ENCODE measurements at places on chromosomes 13 and 19.

GRCh38 chr19:48170817-48171347 lies 402 bp downstream of the ZSWIM9 start:
- DNase-seq, result no peak

DNA sequence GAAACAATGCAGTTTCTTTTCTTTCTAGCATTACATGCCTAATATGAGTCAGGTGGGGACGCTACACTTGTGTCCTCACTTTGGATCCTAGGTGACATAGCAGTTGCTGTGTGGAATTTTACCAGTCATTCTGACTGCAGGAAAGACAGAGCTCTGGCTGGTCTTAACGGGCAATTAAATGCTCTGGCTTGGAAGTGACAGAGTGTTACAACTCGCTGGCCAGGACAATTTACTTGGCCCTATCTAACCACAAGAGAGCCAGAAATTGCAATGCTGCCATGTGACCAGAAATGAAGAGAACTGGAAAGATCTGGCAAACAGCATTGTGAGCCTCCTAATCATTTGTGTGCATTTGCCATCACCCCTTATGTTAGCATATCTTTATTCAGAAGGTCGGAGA lies 351.1 kb downstream of the DCT start:
- peak; percentile 13 for DNase-seq

DNA sequence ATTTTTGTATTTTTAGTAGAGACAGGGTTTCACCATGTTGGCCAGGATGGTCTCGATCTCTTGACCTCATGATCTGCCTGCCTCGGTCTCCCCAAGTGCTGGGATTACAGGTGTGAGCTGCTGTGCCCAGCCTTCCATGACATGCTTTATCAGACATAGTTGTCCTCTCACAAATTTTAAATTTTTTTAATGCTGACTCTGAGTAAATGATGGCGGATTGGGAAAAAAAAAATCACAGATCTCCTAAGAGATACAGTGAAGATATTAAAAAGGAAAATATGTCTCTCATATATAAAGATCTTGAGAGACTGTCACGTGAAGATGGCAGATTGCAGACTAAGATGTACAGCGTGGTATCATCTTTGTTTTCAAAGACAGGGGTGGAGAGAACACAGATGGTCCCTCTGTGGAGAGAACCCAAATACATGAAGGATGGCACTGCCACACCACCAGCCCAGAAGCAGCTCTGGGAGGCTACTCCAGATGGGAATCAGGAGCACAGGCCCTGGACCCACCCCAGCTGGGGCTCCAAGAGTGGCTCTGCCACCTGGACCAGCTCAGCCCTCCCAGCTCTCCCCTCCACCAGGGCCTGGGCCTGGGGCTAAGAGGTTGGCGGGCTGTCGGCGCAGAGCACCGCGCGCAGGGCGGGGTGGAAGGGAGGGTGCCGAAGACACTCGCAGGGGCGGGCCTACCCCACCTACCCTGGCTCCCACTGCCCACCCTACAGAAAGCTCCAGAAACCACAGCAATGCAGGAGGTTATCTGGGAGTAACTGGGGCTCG lies 20.0 kb upstream of the CCNP start:
- no peak for DNase-seq

- no peak for DNase-seq
Measured at GRCh38 chr19:53010494-53010893, 3.2 kb upstream of the ERVV-1 start.

DNA sequence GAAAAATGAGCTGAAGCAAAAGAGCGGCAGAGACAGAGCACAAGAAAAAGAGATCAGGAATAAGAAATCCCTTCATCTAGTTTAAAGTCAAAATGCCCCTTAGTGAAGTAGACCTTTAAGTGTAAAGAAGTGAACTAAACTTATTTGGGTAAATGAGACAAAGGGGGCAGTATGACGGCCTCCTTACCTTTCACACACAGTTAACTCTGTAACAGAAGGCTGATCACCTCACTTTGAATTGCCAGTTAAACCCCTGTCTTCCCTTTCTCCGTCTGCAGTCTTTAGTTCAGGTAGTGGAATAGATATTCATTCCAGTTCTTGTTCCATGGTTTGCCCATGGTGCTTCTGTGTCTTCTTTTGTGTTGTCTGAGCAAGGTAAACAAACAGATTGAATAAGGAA lies 1029.8 kb downstream of the DIAPH3 start:
- DNase-seq, result no peak

- no peak for DNase-seq
Measured at GRCh38 chr13:98559169-98559568, 17.7 kb downstream of the STK24 start.

GRCh38 chr13:34241332-34241731 lies 423.4 kb downstream of the RFC3 start:
- no peak for DNase-seq

DNA sequence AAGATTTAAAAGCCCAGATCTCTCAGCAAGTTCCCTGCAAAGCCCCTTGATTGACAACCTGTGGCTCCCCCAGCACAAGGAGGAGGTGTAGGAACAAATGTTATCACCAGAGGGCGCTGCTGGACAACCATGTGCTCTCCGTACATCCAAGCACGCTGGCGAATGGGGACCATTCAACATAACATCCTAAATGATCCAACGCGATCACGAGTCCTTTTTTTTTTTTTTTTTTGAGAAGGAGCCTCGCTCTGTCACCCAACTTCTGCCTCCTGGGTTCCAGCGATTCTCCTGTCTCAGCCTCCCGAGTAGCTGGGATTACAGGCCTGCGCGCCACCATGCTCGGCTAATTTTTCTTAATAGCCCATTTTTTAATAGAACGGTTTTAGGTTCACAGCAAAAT lies 52.0 kb downstream of the NWD1 start:
- DNase-seq, result peak; percentile 66

- no peak for DNase-seq
Measured at GRCh38 chr19:7926021-7926726, at the start of gene CTXN1. TSS of gene CTXN1 (minus strand) at chr19:7926135. CDS start at chr19:7925538, 597 bp downstream.

- no peak for DNase-seq
Measured at GRCh38 chr19:788983-789700, 8.1 kb upstream of the PTBP1 start.

- no peak for DNase-seq
Measured at GRCh38 chr19:55247621-55248099, 11.2 kb downstream of the PPP6R1 start.

DNA sequence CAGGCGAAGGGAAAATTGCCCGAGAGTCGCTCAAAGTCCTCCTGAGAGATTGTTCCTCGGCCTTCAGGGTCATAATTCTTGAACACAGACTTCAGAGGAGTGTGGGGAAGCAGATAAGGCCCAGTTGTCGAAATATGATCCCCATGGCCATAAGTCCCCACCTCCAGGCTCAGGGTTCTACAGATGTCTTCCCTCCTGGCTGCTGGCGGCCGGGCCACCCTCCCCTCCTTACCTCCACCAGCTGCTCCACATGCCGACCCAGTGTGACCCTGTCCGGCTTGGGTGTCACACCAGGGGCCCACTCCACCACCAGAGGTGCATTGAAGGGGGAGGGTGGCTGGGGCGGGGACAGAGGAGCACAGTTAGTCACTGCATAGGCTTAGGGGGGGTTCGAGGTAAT lies 10.1 kb downstream of the FAM98C start:
- no peak for DNase-seq

DNA sequence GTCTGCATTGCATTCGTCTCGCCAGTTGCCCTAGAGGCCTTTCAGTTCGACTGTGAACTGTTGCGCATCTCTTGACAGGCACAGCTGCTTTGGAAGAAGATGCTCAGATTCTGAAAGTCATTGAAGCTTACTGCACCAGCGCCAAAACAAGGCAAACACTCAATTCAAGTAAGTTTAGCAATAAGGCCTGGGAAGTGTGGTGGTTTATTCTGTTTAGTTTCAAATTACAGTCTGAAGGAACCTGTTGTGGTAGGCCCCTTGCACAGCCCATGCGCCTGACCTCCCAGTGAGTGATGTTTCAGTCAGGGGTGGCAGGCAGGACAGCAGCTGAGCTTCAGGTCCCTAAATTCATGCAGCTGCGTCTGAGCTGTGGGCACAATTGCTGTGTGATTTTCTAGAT lies 32.2 kb upstream of the TEX29 start:
- no peak for DNase-seq

DNA sequence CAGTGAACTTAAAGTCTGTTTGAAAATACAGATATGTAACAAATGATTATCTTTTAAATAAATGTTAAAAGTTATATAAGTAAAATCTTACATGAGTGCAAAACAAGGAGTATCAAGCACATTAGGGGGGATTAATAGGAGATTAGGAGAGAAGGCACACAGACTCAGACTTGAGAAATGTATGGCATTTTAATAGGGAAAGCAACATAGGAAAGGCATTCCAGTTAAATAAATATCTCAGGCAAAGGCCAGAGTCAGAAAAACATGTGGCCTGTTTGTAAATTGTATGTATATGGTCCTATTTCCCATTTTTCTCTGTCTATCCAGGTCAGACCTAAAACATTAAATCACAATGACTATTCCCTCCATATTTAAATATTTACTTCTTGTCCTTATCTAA lies 462.7 kb downstream of the GPC6 start:
- no peak for DNase-seq

GRCh38 chr13:112014857-112015256 lies 52.1 kb upstream of the SOX1 start:
- DNase-seq, result no peak

DNA sequence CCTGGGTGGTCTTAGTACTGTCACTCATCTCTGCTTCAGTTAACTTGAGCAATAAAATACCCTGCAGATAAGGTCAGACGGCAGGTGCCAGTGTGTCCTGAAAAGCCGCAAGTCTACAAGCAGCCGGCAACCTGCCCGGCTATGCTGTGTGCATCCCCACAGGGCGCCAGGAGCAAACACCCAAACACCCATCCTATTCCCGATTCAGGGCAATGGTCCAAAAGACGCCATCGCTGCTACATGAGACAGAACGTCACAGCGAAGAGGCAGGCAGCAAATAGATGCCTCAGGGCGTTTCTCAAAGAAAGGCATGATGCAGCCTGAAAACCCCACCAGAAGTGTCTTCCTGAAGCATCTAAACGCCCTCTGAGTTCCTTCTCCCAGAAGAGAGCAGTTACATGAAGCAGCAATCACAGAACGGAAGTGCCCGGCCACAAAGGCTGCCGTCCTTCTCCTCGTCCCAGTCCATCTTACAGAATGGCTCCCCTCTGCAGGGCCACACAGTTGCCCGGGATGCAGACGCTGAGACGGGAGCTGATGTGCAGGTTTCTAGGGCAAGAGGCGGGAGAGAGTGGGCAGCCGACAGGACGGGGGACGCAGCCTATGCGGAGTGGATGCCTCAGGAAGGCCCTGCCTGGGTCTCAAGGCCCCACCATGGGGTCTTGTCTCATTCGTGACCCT lies 35.1 kb downstream of the RASA3 start:
- peak; percentile 41 for DNase-seq

DNA sequence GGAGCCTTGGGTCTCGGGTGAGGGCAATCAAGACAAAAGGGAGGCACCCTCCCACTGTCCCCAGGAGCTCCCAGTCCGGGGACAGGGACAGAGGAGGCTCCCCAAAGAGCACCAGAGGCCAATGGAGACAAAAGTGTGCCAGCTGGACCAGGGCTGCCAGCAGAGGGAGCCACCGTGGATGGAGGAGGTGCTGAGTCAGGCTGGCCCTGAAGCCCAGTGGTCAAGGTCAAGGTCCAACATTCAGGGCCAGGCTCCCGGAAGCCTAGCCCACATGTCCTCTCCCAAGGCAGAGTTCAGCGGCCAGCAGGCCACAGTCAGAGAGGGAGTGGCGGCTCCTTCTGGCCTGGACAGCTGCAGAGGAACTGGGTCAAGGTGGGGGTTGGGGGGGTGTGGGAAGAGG lies 8.4 kb downstream of the COL5A3 start:
- DNase-seq, result no peak

GRCh38 chr13:66414066-66414800 lies 815.9 kb downstream of the PCDH9 start:
- DNase-seq, result no peak

- no peak for DNase-seq
Measured at GRCh38 chr13:50122455-50122854, 107.2 kb downstream of the KCNRG start.

DNA sequence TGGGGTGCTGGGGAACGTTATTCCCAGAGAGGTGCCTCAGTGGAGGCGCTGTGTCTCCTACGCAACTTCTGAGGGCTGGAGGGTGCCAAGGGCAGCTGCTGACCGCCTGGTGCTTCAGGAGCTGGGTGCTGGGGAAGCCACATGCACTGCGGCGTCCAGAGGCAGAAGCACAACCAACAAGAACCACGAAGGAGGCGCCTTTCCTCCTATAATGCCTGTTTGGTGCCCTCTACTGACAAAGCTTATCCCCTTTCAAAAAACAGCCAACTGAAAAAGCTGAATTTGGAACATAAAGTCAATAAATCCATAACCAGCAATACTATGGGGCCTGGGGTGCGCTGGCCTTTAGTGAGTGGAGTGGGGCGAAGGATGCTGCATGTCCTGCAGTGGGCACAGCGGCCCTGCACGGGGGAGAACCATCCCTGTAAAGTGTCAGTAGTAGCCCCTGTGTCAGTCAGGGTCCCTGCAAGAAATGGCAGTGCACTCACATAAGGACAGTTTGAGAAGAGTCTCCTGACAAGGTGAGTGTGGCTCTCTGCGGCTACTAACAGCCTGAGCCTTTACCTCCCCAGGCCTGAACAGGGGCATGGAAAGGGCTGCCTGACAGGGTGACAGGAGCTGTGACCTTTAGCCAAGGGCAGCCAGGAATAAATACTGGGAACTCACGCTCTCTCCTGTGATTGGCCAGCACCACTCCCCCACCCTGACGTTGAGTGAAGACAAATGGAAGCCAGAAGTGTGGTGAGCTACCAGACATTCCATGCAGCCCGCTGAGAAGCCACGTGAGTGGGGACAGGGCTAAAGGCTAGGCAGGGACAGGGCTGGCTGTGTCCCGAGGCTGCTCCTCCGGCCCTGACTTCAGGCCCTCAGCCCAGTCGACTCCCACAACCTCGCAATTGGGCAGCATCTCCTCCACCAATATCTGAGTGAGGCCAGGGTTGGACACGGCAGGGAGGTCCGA lies 4.5 kb upstream of the B3GNT8 start:
- DNase-seq, result peak; percentile 17

DNA sequence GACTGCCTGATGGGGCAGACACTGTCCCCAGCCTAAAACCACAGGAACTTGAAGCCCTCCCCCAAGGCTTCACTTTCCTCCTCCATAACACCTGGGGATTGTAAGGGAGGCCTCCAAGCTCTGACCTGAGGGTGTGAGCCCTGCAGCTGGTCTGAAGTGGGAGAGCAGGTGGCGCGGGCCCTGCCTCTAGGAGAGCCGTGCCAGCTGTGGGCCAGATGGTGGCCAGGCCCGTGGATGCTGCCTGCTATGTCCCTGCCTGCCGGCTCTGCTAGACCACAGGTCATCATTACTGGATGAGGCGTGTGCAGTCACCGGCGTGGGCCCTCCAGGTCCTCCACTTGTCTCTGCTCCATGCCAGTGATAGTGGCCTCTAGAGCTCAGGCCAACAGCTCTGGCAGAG lies 3.5 kb upstream of the KLHL26 start:
- DNase-seq, result no peak

GRCh38 chr13:50132904-50133357 lies 117.7 kb downstream of the KCNRG start:
- DNase-seq, result no peak

DNA sequence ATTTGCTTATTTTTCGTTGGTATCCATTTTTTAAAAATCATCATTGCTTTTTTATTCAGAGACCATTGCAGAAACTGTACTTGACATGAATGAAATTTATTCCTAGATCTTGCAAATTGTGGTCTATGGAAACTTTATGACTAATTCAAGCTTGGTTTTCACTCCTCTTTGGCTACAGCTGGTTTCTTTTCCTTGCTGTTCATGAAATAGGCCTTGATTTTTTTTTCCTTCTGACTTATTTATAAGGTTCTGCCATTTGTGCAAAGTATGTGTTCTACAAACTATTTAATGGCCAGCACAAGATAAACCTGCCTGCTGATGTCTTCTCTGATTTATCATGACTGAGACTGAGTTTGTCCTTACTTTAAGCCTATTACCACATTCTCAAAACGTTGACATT lies 764.0 kb upstream of the SLITRK5 start:
- no peak for DNase-seq
